ENCODE measurements at places on chromosomes 1 and 21.

DNA sequence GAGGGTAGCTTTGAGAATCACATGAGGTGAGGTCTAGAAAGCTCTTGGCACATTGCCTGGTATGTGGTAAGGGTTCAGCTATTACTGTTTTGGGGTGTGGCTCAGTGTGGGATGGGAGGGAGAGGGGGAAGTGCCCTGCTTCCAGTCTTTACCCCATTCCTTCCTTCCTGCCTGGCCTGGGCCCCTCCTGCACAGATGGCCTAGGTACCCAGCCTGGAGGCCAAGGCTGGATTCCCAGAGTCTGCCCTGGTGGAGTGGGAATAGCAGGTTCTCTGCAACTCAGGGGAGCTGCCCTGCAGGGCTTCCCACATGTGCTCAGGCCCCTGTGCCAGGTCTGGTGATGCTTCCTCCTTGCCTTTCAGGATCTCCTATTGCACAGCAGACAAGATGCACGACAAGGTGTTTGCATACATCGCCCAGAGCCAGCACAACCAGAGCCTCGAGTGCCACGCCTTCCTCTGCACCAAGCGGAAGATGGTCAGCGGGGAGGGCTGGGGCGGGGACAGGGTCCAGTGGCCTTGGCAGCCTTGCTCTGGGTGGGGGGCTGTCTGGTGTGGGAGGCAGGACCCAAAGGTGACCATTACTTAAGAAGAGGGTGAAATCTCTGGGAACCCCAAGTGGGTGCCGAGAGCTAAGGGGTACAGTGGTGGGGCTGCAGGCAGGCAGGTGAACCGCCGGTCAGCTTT lies 13.5 kb downstream of the LDLRAP1 start:
- no peak for DNase-seq

DNA sequence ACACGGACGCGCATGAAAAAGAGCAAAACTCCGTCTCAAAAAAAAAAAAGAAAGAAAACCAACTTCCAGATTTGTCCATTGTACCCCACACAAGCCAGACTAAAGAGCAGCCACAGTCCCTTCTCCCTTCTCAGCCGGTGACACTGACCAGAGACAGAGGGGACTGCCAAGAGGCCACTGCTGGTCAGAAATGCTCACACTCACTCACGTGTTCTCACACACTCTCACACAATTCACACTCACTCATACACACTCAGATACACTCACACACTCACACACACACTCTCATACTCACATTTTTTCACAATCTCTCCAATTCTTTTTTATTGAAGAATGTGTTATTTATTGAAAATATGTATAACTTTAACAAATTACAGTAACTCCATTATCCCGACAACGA lies 90.8 kb upstream of the RAB4A start:
- no peak for DNase-seq

- DNase-seq: no peak
Measured at GRCh38 chr1:53810007-53810406, 28.1 kb downstream of the NDC1 start.

DNA sequence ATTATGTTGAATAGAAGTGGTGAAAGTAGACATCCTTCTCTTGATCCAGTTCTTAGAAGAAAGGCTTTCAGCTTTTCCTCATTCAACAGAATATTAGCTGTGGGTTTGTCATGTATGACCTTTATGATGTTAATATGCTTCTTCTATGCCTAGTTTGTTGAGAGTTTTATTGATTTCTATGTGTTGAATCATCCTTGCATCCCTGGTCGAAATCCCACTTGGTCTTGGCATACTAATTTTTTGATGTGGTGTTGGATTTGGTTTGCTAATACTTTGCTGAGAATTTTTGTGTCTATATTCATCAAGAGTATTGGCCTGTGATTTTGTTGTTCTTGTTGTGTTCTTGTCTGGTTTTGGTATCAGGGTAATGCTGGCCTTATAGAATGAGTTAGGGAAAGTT lies 20.9 kb downstream of the CD55 start:
- no peak for DNase-seq

- no peak for DNase-seq
Measured at GRCh38 chr1:154348429-154349076, 23.2 kb downstream of the ATP8B2 start.
